ENCODE measurements at places on chromosomes 3 and 15.

GRCh38 chr3:8298021-8298954 lies 203.3 kb upstream of the LMCD1 start:
- DNase-seq: no peak

DNA sequence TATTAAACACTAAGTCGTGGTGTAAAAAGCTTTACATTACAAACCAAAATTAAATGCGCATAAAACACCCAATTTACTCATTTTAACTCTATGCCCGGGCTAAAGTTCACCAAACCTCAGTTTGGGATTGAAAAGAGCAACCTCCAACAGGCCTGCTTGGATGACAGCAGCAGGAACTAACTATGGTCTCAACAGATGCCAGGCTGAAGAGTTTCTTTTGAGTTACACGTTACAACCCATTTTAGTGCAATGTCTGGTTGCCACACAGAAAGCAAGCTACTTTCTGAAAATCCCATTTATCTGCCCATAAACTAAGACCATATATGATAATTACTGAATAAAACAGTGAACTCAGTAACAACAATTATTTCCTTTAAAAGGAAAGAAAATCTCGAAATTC lies 2.2 kb downstream of the SATB1 start:
- DNase-seq: no peak

DNA sequence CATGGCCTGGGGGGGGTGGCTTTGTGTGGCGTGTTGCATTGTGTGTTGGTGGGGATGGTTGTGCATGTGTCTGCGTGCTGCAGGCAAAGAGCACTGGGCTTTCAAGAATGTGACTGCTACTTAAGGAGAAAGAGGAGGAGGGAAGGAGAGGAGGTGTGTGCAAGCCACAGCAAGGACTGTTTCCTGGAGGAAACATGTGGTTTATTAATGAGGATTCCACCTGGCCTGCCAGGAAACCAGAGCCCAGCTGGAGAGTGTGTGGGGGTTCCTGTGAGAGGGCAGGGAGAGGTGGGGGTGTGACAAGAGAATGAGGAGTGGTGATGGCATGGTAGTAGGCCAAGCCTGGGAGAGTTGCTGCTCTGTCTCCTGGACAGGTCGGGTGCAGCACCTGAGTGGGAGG lies 258.1 kb upstream of the ROPN1 start:
- DNase-seq: no peak

DNA sequence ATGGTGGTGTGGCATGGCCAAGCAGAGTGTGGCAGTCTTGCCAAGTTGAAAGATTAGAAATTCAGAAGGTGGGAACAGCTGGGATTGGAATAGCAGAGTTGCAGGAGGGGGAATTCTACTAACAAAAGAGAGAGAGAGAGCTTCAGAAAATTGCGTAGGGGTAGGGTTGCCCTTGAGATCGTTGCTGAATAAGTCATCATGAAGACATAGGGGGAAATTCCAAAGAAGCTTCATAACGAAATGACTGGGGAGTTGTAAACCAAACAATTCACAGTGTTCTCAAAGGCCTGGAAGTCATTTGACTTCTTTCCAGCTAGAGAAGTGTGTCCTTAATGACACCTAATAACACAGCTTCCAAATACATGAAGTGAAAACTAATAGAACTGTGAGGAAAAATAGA lies 26.3 kb upstream of the TIPARP start:
- DNase-seq: no peak

DNA sequence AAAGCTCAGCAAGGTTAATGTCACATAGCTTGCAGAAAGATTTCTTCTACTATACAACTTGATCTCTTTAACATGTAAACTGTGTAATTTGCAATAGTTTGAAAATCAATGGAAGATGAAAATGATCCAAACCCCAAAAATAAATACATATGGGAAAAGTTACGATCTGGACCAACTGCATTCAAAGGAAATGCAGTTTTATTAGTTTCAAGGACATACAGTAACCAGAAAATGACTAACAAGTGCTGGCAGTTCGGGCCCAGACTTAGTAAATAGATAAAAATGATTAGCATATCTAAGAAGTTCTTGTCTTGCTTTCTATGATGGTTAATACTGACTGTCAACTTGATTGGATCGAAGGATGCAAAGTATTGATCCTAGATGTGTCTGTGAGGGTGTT lies 37.3 kb upstream of the LEKR1 start:
- DNase-seq: no peak

- DNase-seq: no peak
Measured at GRCh38 chr15:78045189-78045588, 32.3 kb downstream of the TBC1D2B start.
